T-helper 1 cell (primary cell): ENCODE measurements at places on chromosomes 16 and 17.

GRCh38 chr16:58026139-58026704 lies 668 bp downstream of the MMP15 start:
- no peak for DNase-seq

- DNase-seq, result no peak
Observed at GRCh38 chr17:74856112-74856511, 3.6 kb downstream of the GRIN2C start.

GRCh38 chr17:61393904-61394629 lies 5.6 kb upstream of the TBX2 start:
- DNase-seq, result no peak

DNA sequence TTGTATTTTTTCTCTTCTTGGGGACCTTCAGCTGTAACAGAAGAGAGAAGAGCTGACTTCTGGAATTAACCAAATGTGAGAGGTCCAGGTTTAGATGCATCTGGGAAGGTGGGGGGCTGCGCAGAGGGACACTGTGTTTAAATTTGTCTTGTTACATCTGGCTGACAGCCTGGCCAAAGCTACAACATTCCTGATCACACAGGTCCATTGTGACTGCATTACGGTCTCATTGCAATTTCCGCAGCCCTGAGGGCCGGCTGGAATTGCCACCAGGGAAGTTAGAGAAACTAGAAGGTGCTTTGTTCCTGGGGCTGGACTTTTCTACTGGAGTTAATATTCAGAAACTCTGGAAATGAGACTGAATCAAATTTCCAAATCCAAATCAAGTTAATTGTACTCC lies 37.9 kb upstream of the LRRC75A start:
- no peak for DNase-seq

- DNase-seq, result peak; percentile 17
Observed at GRCh38 chr17:47978324-47978723, 7.4 kb downstream of the CDK5RAP3 start.

DNA sequence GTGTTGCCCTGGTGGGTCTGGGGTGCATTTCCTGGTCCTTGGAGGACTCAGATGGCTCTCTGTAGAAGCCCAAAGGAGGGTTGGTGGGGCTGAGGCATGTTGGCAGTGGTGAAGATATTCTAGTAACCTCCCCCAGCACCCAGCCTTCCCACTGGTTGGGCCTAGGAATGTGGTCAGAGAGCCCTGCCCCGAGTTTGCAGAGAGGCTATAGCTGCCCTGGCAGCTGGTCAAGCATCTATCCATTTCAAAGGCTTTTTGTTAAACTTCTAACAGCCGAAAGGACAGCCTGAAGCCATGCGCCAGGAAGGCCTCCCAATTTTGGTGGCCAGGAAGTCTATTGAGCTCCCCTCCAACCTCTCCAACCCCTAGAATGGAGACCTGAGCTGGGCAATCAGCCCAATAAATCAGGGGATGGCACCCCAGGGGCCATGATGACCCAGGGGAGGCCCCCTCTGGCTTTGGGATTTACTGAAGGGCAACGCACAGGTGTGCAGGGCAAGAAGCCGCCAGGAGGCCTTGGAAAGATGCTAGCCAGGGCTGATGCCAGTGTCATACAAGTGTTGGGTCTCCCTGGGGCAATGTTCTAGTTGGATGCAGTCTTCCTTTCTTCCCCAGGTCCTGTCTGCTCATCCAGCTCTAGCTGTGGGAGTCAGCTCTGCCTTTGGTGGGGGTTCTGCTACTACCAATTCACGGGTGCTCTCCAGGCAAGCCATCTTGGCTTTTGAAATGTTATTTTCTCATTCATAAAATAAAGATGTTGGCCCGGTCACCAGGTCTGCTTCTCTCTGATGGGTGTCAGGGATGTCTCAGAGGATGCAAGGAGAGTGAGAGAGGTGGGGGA lies 30.9 kb upstream of the AXIN2 start:
- DNase-seq, result no peak
